ENCODE measurements at places on chromosomes 12 and 14.
A peak's percentile ranks its signal among the peaks of the same experiment; 100 is the strongest.

DNA sequence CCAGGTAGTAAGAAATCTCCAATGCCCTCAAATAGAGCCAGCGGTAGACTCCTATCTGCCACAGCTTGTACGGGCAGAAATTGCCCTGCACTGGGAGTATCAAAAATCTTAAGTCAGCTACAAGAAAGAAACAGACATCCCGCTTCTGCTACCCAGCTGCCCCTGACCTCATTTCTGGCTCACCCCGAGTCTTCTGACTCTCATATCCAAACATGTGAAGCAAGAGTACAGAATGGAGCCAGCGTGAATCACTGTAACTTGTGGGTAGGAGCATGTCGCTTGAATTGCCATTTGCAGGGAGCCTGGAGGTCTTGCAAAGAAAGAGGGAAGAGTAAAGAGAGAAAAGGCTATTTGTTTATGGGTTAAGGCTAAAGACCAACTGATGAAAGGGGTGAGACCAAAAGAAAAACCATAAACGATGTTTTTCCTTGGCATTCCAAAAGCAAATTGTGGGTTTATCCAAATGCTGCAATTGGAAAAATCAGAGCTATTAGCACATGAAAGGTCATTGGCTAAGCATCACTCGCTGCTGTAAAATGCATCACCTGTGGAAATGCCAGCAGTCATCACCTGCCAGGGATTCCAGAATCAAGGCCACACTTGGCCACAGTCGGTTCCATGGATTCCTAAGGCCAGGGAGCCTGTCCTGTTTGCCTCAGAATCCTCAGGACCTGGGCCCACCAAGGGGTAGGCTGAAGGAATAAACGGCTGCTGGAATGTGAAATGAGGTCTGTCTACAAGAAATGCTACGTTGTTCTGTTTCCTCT is 86.6 kb downstream of the FOXN3 start:
- peak; percentile 81 for DNase-seq

GRCh38 chr14:54867011-54867410 is 35.6 kb downstream of the GCH1 start:
- no peak for DNase-seq

DNA sequence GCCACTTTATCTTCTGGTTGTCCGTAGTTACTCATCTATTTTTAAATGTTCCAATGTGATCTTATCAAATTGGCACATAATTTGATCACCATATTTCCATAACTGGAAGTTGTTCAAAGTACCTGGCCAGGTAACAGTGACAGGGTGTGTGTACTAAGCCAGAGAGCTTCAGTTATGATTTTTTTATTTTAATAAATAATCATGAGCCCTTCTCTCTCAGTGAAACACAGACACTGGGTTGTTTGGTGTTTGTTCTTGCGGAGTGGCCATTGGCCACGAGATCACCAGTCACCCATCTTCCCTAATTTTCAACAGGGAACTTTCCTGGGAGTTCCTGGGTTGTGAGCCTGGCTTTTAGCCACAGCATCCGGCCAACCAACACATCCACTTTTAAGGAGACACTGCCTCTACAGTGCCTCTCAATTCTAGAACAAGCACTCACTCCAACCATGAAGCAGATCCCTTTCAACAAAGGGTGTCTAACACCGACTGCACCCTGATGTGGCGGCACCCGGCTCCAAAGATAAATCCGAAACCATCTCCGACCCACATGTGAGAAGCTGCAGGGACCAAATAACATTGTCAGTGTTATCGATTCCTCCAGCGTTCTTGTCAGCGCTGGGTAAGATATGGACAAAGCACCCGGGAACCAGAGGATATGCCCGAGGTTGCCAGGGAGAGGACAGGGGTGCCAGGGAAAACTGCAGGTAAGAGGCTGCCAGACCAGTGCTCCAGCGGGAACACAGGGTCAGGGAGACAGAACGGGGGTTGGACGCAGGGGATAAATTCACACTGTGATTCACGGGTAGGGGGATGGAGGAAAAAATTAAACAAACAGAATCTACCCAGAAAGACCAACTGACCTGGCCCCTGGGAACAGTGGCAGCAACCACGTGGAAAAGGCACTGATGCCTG is 49.9 kb downstream of the FOXN3 start:
- DNase-seq = peak; percentile 40

- DNase-seq = no peak
Observed at GRCh38 chr14:99038431-99038820, 233.6 kb downstream of the BCL11B start.

Measured in gastrocnemius medialis (tissue), 4 donors.